ENCODE measurements at places on chromosomes 2 and 18.

DNA sequence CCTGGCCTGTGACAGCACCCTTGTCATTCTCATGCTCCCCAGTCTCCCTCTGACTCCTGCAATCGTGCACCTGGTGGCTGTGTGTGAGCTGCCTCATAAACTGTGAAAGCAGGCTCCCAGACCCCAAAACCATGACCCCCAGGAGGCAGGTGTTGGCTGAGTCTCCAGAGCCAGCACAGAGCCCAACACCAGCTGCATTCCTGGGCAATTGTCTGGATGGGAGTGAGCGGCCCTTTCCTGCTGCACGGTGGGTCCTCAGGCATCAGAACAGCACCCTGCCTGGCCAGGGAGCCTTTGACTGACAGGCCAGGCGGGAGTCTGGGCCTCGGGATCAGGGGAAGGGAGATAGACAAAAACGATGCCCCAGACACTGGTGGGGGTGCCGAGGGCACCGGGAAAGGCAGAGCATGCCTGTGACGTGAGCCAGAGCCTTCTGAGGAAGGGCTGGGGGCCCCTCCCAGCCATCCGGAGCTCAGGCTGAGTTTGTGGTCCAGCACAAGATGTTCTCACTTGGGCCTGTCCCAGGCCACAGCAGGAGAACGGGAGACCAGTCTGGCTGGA lies 135.1 kb upstream of the GPC1 start:
- DNase-seq, result no peak

DNA sequence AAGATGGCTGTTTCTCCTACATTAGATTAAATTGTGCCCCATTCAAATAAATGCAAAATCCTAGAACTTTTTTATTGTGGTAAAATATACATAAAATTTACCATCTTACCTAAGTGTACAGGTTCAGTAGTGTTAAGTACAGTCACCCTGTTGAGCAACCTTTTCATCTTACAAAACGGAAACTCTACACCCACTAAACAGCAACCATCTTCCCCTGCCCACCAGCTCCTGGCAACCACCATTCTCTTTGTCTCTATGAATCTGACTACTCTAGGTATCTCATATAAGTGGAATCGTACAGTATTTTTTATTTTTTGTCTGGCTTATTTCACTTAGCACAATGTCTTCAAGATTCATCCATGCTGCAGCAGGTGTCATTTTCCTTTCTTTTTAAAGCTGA lies 53.0 kb downstream of the ASXL2 start:
- DNase-seq, result no peak

DNA sequence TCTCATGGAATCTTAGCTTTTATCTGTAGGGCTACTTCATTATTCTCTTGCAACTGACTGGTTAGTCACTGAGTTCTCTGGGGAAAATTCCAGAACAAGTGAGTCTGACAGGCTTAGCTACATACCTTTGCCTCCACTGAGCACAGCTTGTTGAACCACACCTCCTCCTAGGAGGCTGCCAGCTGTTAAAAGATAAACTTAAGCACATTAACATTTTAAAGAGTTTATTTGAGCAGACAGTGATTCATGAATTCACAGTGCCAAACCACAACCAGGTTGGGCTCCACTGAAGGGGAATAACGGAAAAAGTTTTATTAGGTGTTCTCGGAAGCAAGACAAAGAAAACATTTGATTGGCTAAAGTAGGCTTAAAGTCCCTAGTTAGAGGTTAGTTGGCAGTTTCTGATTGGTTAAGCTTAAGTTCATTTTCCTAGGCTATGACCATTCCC lies 12.5 kb upstream of the SLC38A11 start:
- DNase-seq, result no peak

DNA sequence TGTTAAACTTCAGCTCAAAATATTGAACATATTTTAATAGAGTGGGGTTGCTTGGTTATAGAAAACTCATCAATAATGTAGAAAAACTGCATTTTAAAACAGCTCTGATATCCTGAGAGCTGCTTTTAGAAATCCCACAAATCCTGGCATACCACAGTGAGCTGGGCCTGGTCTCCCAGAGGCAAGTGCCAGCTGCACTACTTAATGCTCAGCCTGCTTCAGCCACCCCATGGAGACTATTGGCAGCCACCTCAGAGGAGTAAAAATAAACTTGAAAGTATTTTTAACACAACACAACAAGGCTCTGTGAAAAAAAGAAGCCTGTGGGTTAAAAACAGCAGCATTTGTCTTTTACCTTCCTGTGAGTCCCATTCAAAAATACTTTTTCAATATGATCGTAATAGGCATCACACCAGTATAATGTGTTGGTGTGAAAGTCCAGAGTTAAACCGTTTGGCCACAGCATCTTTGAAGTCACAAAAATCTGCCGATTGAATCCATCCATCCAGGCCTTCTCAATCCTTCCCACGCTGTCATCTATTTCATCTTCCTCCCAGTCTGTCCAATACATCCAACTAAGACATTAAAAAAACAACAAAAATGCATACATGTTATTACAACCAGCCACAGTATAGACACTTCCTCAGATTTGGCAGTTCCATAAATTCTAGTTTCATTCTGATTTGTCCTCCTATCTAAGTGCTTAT lies 1115.3 kb downstream of the LRP1B start:
- DNase-seq, result no peak

DNA sequence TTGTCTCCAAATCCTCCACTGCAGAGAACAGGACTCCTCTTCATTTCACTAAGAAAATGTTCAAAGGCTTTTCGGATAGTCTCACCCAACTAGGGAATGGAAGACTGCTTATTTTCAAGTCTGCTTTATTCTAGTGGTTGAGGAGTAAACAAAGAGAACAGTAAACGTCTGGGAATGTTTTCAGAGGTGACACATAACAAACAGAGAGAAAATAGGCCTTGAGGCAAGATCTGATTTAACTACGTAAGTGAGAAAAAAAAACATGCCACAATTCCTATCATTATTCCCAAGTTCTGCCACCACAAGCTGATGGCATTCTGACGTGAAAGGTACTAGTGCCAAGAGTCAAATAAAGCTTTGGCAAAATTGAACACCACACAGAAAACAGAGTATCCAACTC lies 16.7 kb upstream of the WIPF1 start:
- no peak for DNase-seq

DNA sequence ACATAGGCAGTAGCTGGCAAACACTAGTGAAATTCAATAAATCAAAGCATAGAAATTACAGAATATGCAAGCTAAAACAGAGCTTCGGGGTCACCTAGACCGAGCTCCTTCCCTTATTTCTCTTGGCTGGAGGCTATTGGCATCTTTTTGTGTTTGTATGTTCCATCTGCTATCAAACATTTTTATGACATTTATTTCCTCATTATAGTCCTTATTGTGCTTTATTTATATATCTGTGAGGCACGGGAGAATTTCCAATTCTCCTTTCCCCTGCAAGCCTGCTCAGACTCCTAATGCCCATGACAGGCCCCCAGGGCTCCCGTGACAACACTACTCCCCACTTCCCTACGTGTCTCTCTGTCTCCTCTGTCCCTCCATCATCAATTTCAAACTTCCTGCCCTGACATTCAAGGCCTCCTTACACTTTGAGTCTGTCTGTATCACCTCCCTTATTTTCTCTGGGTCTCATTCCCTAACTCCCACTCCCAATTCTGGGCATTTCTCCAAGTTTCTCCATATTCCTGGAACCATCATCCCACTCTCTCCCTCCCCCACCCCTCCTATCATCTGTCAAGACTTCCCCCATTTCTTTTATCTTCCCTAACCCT lies 316.9 kb downstream of the OSR1 start:
- no peak for DNase-seq

- no peak for DNase-seq
These were observed 7.0 kb upstream of the TXNDC2 start for GRCh38 chr18:9878783-9879242.

GRCh38 chr2:215532844-215533243 lies 97.0 kb upstream of the FN1 start:
- no peak for DNase-seq

DNA sequence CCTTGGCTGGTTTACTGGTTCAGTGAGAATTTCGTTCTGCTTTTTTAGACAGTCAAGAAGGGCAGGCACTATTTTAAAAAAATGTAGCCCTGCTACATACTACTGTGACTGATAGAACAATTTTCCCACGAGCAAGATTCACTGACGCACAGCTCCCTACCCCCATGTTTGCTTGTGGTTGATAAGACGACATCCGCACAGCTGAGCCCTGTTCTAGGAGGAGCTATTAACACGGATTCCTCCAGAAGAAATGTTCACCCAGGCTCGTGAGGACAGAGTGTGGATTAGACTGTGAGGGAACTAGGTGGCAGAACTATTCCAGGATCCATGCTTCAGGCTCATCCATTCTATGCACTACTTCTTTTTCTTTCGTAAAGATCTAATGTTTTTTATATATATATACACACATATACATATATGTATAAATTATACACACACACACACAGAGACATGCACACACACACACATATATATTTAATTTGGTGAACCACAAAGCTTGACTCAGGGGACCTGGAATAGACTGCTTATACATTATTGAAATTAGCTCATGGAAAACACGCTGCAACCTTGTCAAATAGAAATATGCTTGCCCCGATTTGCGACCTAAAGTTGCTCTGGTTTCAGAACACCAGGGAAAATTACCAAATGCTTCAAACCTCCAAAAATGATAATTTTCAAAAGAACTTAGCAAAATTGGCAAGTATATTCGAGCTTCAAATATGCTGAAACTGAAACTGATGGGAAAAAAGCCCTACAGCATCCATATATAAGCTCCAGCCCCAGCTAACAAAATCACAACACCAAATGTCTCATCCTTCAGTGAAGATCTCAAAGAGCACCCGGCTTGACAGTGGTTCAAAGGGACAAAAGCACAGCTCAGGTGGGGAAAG lies 370.4 kb downstream of the SOCS6 start:
- DNase-seq, result peak; percentile 60

DNA sequence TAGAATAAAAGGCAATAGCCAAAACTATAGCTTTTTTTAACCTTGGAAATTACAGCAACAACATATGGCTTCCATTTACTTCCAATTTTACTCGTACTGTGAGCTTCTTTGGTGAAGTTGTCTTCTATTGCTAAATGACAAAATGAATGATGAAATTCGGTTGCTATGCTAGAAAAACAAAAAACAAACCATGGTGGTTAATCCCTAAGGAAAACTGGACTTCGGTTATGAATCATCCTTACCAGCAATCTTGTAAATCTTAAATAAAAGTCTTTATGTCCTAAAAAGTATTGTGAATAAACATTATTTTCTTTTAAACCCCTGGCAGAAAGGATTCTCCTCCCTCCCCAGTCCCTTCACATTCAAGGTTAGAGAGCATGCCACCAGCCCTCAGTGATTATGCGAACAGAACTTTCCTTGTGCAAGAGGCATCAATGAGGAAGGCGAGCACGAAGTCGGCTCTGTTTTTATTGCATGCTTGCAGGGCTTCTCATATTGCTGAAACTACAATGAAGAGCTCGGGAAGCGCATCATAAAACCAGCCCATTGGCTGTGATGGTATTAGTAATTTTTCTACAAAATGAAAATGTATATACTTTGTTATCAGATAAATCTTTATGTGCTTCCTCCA lies 62.9 kb downstream of the ZNF521 start:
- no peak for DNase-seq

GRCh38 chr18:55346961-55347740 lies 240.8 kb downstream of the TCF4 start:
- DNase-seq, result no peak

- DNase-seq, result no peak
These were observed 2.7 kb downstream of the CHPF start for GRCh38 chr2:219540784-219541504.

- no peak for DNase-seq
These were observed 124.1 kb downstream of the LNPK start for GRCh38 chr2:175877845-175878544.

- no peak for DNase-seq
These were observed 225.1 kb upstream of the SALL3 start for GRCh38 chr18:78754311-78755043.

- no peak for DNase-seq
These were observed 34.9 kb downstream of the RNF144A start for GRCh38 chr2:6952101-6952500.

DNA sequence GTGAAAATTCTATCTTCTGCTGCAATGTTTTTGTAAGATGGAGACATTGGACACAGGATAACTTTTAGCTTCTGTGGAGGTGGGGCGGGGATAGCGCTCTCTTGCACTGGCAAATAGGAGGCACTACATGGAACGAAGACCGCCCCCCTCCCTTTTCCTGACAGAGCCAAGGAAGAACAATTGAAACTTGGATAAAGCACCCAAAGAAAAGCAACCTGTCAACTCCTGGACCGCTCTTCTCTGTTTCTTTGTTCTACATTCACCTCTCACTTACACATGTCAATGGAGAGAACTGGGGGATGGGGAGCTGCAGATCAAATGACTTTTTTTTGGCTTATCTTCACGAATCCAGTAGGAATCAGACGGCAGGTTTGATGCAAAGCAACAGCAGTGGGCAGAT lies 126.3 kb upstream of the CHAC2 start:
- no peak for DNase-seq

GRCh38 chr2:235990344-235990743 lies 177.8 kb downstream of the GBX2 start:
- DNase-seq, result no peak

DNA sequence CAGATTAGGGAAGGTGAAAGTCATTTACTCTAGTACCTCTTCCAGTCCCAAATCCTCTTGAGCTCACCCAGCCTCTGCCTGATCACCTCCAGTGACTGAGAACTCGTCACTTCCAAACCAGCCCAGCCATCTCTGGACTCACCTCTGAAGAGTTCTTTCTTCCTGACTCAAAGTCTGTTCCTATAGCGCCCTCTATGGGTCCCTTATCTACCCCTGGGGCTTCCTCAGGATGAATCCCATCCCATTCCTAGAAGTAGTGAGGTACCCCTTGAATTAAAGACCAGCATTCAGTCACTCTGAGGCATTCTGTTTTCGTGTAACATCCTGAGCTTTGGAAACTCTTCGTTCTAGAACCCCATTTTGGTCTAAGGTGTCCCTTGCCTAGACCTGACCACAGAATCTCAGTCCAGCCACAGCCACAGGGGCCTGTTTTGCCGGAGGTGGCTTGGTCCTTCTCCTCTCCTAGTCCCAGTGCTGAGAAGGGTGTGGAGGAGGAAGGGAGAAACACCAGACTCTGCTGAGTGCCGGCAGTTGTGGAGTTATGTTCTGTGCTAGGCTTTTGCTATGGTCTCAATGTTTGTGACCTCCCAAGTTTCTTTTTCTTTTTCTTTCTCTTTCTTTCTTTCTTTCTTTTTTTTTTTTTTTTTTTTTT lies 32.7 kb downstream of the SIX3 start:
- DNase-seq, result no peak

DNA sequence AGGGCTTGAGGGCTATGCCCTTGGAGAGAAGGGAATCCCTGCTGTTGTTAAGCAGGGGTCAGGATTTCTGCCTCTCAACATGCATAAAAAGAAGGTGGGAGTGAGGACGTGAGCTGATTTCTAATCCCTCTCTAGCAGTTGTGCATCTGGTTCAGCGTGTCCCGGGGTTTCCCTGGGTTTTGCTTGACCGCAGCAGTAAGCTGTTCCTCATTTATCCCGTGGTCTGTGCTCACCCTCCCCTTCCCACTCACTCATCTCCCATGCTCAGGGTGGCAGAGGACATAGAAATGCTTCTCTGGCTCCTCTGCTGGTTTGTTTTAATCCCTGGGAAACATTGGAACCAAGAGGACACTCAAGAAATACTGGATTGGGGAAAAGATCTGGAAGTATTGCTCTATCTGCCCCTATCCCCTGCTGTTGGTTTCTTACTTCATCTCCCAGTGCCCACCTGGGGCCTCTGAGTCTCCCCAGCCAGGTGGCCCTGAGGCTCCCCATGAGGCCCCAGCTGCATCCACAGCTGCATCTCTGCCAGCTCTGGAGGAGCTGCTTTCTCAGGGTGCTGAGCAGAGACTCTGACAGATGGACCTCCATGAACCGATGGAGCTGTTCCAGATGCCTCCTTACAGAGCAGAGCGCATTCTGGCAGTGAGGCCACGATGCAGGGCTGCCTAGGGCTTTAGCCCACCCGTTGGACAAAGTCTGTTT lies 36.1 kb downstream of the TET3 start:
- no peak for DNase-seq
